ENCODE measurements at places on chromosomes 4 and X.

GRCh38 chr4:10496200-10496599 is 39.0 kb upstream of the ZNF518B start:
- DNase-seq, result no peak

GRCh38 chr4:52604215-52604614 is 54.9 kb downstream of the USP46 start:
- DNase-seq, result no peak

GRCh38 chr4:114890773-114891172 is 222.6 kb downstream of the NDST4 start:
- DNase-seq, result no peak

DNA sequence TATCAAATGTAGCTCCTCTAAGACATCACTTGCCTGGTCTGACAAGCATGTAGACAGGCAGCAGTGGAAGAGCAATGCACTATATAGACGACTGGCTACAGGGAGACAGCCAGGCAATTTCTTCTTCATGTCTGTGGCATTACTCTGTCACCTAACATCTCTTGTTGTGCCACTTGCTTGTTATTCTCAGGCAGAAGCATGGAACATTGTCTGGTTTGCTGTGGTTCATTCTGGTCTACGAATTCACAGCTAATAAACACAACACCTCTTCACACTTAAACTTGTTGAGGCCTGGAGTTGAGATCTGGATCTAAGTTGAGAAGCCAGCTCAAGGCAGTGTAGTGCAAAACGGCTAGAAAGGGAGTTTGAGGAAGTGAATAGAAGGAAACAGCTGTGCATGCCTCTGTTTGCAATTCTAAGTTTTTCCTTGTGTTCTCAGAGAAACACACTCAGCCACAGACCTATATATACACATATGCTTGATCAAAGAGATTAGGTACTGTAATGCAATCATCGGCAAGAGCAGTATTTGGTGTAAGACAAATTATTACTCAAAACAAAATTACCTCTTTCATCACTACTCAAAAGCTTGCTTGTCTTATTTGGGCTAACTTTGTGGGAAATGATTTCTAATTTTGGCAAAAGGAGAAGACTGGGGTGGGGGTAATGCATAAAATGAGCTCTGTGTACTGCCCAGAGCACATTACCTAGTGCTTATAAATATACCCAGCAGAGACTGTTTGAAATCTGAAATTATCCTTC is 243.8 kb downstream of the PPP3CA start:
- DNase-seq, result no peak

DNA sequence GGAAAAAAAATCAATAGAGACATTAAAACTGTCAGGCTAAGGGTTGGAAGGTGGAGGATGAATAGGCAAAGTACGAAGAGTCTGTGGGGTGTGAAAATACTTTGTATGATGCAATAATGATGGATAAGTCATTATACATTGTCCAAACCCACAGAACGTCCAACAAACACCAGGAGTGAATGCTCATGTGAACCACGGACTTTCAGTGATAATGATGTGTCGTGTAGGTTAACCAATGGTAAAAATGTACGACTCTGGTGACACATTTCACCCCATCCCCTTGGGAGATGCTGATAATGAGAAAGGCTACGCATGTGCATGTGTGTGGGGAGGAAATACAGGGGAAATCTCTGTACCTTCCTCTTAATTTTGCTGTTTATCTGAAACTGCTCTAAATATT is 665.2 kb downstream of the FAT4 start:
- no peak for DNase-seq
